A549 (cell line): ENCODE measurements at places on chromosomes 13 and 19.

DNA sequence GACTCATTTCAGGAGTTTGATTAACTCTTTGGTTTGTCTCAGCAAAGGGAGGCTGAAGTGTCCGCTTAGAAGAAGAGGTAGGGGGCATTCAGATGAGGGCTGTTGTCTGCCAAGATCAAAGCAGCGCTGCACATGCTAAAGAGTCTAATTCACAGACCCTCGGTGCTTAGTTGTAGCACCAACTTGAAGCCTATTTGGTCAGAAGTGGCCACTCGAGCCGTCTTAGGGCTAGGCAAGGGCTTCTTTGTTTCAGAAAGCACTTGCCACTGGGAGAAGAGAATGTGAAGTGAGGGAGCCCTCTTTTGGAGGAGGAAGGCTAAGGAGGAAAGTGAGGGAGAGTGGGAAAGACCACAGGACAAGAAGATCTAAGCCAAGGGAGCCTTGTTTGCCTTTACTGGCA lies 313.4 kb upstream of the TMTC4 start:
- DNase-seq, result peak; percentile 1

GRCh38 chr19:29804493-29804892 lies 7.3 kb upstream of the CCNE1 start:
- DNase-seq, result no peak

DNA sequence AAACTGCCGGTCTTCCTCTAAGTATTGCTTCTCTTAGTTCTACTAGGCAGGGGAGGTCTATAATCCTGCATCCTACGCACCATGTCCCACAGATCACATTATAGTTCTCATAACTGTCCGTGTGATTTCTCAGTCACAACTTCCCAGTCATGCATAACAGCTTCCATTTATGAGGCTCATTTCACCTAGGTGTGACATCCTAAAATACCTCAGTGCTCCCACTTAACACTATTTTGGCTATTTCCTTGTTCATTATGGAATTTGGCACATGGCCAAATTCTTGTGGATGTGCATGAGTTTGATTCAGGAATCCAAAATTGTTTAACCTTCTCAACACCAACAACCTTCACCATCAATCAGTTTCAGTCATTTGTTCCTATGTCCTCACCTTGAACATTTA lies 989.9 kb downstream of the OLFM4 start:
- no peak for DNase-seq

- DNase-seq, result peak; percentile 16
Observed at GRCh38 chr13:92074658-92075057, 676.2 kb downstream of the GPC5 start.

- DNase-seq, result no peak
Observed at GRCh38 chr13:23636360-23636759, 66.1 kb downstream of the TNFRSF19 start.

GRCh38 chr19:19371059-19371458 lies 34.4 kb upstream of the GATAD2A start:
- no peak for DNase-seq

DNA sequence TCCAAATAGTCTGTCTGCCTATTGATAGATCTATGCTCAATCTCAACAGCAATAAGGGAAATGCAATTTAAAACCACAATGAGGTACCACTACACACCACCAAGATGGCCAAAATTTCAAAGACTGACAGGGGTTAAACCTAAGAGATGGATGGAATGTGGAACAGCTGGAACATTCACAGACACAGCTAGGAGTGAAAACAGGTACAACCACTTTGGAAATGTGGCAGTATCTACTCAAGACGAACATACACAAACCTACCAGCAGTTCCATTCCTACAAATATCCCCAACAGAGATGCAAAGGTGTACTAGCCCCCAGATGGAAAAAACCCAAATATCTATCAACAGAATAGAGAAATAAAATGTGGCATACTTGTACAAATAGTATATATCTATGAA lies 86.4 kb downstream of the TSC22D1 start:
- no peak for DNase-seq

- DNase-seq, result no peak
Observed at GRCh38 chr19:17321655-17322489, 12.5 kb downstream of the DDA1 start.

DNA sequence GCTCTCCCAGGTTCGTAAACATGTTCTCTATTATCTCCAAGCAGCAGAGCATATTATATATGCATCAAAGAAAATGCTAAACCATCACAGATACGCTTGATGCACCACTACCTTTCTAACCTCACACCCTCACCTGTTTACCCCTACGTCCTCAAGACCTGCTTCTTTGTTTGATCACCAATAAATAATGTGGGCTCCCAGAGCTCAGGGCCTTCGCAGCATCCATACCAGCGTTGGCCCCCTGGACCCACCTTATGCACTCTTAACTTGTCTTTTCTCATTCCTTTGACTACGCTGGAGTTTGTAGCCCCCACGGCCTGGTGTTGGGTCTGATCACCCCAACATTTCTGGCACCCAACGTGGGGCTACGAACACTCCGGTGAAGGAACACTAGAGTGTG lies 10.0 kb upstream of the ZNF443 start:
- no peak for DNase-seq

DNA sequence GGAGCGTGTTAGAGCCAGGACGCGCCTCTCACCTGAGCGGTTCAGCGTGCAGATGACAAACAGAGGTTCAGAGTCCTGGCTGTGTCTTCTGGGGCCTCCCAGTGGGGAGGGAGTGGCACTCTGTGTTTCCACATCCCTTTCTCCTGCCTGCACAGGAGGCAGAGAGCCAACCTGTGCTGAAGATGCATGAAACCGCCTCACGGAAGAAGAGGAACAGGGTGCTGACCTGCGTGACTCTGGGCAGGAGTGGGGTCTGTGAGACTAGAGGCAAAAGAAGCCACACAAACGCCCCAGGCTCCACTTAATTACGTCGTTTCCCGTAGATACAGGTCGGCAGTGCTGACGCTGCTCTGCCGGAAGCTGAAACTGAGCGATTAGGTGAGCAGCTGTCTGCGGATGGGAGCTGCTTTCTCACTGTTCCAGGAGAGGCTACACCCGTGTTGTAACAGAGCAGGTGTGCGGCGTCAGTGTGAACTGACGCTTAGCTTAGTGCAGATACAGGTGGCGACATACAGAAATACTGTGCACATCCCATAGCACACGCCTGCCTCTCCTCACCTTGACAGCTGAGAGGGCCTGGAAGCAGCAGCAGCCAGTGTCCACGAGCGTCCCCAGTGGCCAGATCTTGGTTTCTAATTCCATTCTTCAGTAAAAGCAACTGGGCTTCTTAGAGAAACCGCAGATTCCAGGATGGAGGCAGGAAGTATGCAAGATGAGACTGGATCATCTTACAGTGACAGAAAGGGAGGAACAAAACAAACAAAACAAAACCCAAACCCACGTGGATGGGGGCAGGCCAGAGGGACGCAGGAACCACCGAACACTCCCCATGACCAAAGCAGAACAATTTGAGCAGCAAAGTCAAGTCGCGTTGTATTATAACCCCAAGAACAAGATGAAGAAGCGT lies 37.7 kb upstream of the MCF2L start:
- DNase-seq, result peak; percentile 50
